Aorta (tissue), 5 donors: ENCODE measurements at places on chromosomes 16 and 17. TPM values are rescaled to one million over a fixed set of nuclear protein-coding genes. Genes with fewer than 3 reads are reported as not detected.

The C16orf74 gene
- not detected for total RNA-seq

The WDR90 gene
- total RNA-seq = 21.0 TPM

GRCh38 chr17:21058098-21058893 is 15.5 kb upstream of the USP22 start:
- DNase-seq = no peak

The LUC7L gene
- total RNA-seq = 69.5 TPM

DNA sequence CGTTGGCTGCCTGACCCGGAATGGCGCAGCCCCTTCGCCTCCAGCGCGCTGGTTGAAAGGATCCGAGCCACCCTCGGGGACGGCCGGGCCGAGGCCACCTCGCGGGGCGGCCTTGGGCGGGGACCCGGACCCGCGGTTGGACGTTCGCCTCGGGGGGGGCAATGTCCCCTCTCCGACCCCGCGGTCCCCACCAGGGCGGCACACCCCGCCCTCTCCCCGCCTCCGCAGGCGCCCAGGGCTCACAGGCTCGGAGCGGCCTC is 1.0 kb upstream of the SOX8 start:
- no peak for DNase-seq

DNA sequence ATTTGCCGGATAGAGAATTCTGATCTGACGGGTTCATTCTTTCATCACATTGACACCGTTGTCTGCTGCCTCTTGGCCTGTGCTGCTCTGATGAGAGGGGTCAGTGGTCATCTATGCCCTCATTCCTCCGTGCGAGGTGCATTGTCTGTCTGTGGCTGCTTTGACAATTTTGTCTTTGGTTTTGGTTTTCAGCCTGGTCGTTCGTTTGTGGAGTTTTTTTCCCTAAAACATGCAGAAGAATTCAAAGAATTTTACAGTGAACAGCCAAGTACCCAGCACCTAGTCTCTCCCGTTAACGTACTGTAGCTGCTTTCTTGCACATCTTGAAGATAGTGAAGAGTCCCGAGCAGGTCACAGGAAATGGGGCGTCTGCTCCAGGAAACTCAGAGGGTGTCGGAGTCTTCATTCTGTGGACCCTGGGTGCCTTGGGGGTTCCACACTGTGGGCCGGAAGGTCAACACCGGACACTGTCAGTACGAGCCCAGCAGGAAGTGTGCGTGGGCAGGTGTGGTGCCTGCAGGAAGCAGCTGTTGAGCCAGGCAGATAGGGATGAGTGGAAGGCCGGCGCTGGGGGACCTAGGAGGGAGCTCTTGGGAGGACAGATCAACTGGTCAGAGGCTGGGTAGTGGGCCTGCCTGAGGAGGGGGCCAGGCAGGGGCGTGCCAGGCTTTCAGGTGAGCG is 28.2 kb downstream of the CRAMP1 start:
- DNase-seq = no peak

DNA sequence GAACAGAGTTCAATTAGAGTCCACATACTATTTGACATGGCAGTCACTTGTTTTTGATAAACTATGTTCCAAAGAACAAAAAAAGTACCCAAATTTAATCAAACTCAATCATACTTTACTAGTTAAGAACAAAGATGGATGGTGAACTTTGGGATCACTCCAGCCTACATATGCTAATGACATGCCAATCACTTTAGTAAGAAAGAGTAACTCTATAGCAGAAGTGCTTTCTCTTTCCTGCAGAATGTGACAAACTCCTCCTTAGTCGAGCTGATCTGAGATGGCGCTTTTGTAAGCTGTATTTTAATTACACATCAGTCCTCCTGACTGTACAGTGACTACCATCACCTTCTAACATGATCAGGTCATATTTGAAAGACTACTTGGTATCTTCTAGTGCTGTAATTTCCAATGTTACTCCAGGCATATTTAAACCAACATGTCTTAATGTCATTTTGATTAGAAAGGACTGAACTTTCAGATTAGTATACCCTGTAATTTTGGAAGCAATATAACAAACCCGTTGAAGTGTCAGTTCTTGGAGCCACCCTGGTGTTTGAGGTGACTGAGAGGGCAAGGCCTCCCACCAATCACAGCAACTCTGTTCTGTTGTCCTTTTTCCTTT is 4.1 kb downstream of the NETO2 start:
- DNase-seq = no peak

- DNase-seq = no peak
Observed at GRCh38 chr16:54066451-54067105, 220.0 kb downstream of the IRX3 start.

GRCh38 chr17:60110586-60110985 is 31.9 kb upstream of the HEATR6 start:
- DNase-seq = no peak
